ENCODE measurements at places on chromosomes 1 and 21. TPM values are rescaled to one million over a fixed set of nuclear protein-coding genes. Genes with fewer than 3 reads are reported as not detected.

- no peak for DNase-seq
- H3K4me1 ChIP-seq = no peaks in the 10 kb centered on the region
- H3K4me3 ChIP-seq = no peak overlapping the region
- no peak overlapping the region for H3K27ac ChIP-seq
Measured at GRCh38 chr1:12029720-12030339, 10.5 kb downstream of the MIIP start.

GRCh38 chr21:26067836-26068594 lies 102.6 kb downstream of the APP start:
- DNase-seq = no peak
- peak overlapping the region; percentile 82 for H3K27ac ChIP-seq
- no peaks in the 10 kb centered on the region for H3K27me3 ChIP-seq
- H3K4me3 ChIP-seq = no peak overlapping the region
- peaks cover 54% of the 10 kb centered on the region for H3K4me1 ChIP-seq

DNA sequence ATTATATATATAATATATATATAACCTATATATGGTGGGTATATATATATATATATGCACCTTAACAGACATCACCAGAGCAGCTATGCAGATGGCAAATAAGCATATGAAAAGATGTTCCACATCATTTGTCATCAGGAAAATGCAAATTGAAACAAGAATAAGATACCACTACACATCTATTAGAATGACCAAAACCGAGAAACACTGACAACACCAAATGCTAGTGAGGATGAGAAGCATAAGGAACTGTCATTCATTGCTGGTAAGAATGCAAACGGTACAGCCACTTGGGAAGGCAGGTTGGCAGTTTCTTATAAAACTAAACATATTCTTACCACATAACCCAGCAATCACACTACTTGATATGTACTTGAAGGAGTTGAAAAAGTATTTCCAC lies 219.8 kb upstream of the PRMT6 start:
- no peak overlapping the region for H3K27ac ChIP-seq
- no peak overlapping the region for H3K4me3 ChIP-seq
- no peaks in the 10 kb centered on the region for H3K4me1 ChIP-seq
- no peaks in the 10 kb centered on the region for H3K36me3 ChIP-seq

Gene FCGR3B
- total RNA-seq = not detected

GRCh38 chr1:36585569-36586548 lies 103.1 kb upstream of the CSF3R start:
- no peak overlapping the region for H3K27ac ChIP-seq
- DNase-seq = no peak
- H3K27me3 ChIP-seq = peaks cover 56% of the 10 kb centered on the region
- no peak overlapping the region for H3K4me3 ChIP-seq
- H3K4me1 ChIP-seq = peaks cover 7% of the 10 kb centered on the region

Gene KPNA6
- total RNA-seq = 68.7 TPM

DNA sequence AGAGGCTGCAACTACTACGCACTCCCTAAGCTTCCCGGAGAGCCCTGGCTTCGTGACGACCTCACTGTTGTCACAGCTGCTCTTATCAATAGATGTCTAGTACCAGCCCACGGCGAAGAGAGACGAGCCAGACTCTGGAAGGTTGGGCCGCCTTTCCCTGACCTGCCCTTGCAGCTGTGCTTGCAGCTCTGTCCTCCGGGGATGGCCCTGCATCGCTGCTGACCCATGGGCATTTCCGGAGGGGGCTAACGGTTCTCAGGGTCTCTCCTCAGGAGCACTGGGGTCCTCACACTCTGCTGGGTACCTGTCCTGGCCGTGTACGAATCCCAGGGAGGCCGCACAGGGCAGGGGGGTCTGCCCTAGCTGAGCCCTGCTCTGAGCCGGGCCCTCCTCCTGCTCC lies 93.8 kb upstream of the COL6A1 start:
- H3K27me3 ChIP-seq = peaks cover 17% of the 10 kb centered on the region
- no peaks in the 10 kb centered on the region for H3K36me3 ChIP-seq
- no peak for DNase-seq
- no peak overlapping the region for H3K27ac ChIP-seq
- peaks cover 29% of the 10 kb centered on the region for H3K4me1 ChIP-seq
- H3K4me3 ChIP-seq = no peak overlapping the region

Gene FAM163A
- 10.1 TPM for total RNA-seq

- H3K4me3 ChIP-seq = no peak overlapping the region
- no peak for DNase-seq
- H3K36me3 ChIP-seq = peaks cover 2% of the 10 kb centered on the region
- peaks cover 23% of the 10 kb centered on the region for H3K27me3 ChIP-seq
Measured at GRCh38 chr21:42092771-42093170, 21.7 kb downstream of the UMODL1 start.

Gene INSRR
- total RNA-seq = 0.45 TPM

DNA sequence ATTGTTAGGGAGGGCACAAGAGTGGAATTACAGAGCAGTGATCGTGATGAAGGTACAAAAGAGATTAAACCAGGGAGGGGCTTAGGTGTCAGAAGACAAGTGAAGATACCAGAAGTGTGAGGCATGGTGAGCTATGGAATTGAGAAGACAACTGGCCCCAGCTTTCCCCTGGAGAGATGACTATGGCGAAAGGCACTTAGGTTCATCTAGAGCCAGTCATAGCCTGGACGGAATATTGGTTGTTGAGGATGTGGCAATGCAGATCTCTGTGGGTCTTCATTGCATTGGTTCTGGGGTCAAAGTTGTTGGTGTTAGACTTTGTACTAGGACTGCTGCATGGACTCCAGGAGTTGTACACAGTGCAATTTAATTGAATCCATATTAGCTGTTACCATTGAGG lies 115.7 kb downstream of the FASLG start:
- no peak overlapping the region for H3K27ac ChIP-seq
- H3K4me3 ChIP-seq = no peak overlapping the region
- peaks cover 18% of the 10 kb centered on the region for H3K4me1 ChIP-seq
- no peaks in the 10 kb centered on the region for H3K27me3 ChIP-seq

DNA sequence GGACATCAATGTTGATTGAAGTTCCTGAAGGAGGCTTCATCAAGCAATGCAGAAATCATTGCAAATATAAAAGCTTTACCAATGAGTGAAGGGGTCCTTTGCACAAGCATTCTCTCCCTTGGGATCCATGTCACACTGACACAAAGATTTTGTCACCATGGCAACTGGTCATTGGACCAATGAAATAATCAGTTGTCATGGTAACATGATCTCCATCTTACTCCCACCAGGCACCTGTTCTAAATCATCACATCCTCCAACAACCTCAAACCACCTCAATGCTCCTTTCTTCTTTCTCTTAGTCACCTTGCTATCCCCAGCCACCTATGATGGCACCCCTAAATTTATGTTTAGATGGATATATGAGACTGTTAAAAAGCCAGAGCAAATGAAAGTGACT lies 13.5 kb upstream of the FOXJ3 start:
- no peak overlapping the region for H3K27ac ChIP-seq
- H3K4me1 ChIP-seq = peaks cover 13% of the 10 kb centered on the region
- H3K36me3 ChIP-seq = no peaks in the 10 kb centered on the region
- peaks cover 8% of the 10 kb centered on the region for H3K27me3 ChIP-seq
- no peak for DNase-seq

- H3K4me3 ChIP-seq = no peak overlapping the region
- H3K4me1 ChIP-seq = peaks cover 15% of the 10 kb centered on the region
- no peaks in the 10 kb centered on the region for H3K27me3 ChIP-seq
- no peak for DNase-seq
Measured at GRCh38 chr1:230359992-230360668, 66.0 kb downstream of the PGBD5 start.

Gene B3GALT2
- total RNA-seq = 5.8 TPM

Gene CD2
- not detected for total RNA-seq

- no peak for DNase-seq
- H3K4me1 ChIP-seq = no peaks in the 10 kb centered on the region
- no peak overlapping the region for H3K27ac ChIP-seq
- H3K36me3 ChIP-seq = no peaks in the 10 kb centered on the region
Measured at GRCh38 chr1:106980121-106980520, 76.4 kb upstream of the PRMT6 start.

- H3K27ac ChIP-seq = no peak overlapping the region
- no peaks in the 10 kb centered on the region for H3K36me3 ChIP-seq
- peaks cover 27% of the 10 kb centered on the region for H3K4me1 ChIP-seq
Measured at GRCh38 chr1:201262963-201263608, 20.2 kb upstream of the PKP1 start.

Gene HSF2BP
- 5.1 TPM for total RNA-seq

Gene RGSL1
- total RNA-seq = not detected

GRCh38 chr21:25863031-25863430 lies 128.3 kb downstream of the GABPA start:
- H3K36me3 ChIP-seq = peaks cover 8% of the 10 kb centered on the region
- no peak overlapping the region for H3K27ac ChIP-seq

- no peaks in the 10 kb centered on the region for H3K27me3 ChIP-seq
- DNase-seq = no peak
- no peak overlapping the region for H3K4me3 ChIP-seq
- peaks cover 13% of the 10 kb centered on the region for H3K4me1 ChIP-seq
- peaks cover 26% of the 10 kb centered on the region for H3K36me3 ChIP-seq
Measured at GRCh38 chr1:200805719-200806118, 67.0 kb downstream of the CAMSAP2 start.

- no peak for DNase-seq
- peaks cover 21% of the 10 kb centered on the region for H3K4me1 ChIP-seq
- peak overlapping the region; percentile 89 for H3K27ac ChIP-seq
- H3K4me3 ChIP-seq = no peak overlapping the region
- peaks cover 17% of the 10 kb centered on the region for H3K27me3 ChIP-seq
- H3K36me3 ChIP-seq = no peaks in the 10 kb centered on the region
Measured at GRCh38 chr1:229940684-229941083, 126.4 kb upstream of the GALNT2 start.

GRCh38 chr1:221708987-221709386 lies 32.9 kb downstream of the DUSP10 start:
- H3K36me3 ChIP-seq = no peaks in the 10 kb centered on the region
- no peak for DNase-seq
- no peak overlapping the region for H3K4me3 ChIP-seq
- H3K4me1 ChIP-seq = peaks cover 10% of the 10 kb centered on the region
- no peak overlapping the region for H3K27ac ChIP-seq

DNA sequence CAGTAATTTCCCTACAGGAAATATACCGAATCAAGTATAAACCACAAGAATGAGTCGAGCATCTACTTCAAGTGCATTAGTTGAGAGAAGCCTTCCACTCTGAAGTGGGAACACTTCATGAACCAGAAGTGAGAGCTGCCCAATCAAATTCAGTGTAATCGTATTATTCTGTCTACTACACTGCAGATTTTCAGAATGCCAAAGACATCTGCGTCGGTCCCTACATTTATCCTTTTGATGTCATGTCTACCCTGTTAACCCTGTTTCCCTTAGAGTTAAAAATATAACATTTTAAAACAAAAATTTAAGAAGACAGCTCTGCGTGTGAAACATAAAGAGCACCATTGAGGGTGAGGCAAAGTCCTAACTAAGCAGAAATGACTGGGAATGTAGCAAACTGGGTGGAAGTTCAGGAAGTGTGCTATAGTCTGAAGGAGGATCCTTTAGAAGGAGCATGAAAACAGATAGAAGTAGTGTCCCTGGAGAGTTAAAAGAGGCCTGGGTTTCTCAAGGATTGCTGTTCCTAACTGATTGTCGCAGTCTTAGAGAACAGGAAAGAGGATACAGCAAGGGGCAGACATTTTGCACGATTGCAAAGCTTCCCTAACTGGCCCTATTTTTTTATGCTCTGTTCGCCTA lies 291.2 kb downstream of the PTPRC start:
- no peak for DNase-seq
- peak overlapping the region; percentile 34 for H3K4me3 ChIP-seq
- peak overlapping the region; percentile 73 for H3K27ac ChIP-seq
- peaks cover 3% of the 10 kb centered on the region for H3K36me3 ChIP-seq
- peaks cover 42% of the 10 kb centered on the region for H3K4me1 ChIP-seq
- no peaks in the 10 kb centered on the region for H3K27me3 ChIP-seq

- H3K27me3 ChIP-seq = no peaks in the 10 kb centered on the region
- no peak for DNase-seq
- H3K4me3 ChIP-seq = no peak overlapping the region
- peaks cover 17% of the 10 kb centered on the region for H3K36me3 ChIP-seq
- peaks cover 14% of the 10 kb centered on the region for H3K4me1 ChIP-seq
Measured at GRCh38 chr1:25469177-25469576, 38.5 kb downstream of the MACO1 start.

Gene NAXE
- 99.1 TPM for total RNA-seq

Gene TPM3
- total RNA-seq = 197 TPM

GRCh38 chr1:82279241-82279640 lies 478.5 kb downstream of the ADGRL2 start:
- H3K4me1 ChIP-seq = no peaks in the 10 kb centered on the region
- no peak for DNase-seq
- no peak overlapping the region for H3K27ac ChIP-seq
- H3K27me3 ChIP-seq = no peaks in the 10 kb centered on the region

Gene CDC14A
- total RNA-seq = 19.5 TPM

- H3K27me3 ChIP-seq = no peaks in the 10 kb centered on the region
- no peak overlapping the region for H3K4me3 ChIP-seq
- peaks cover 19% of the 10 kb centered on the region for H3K4me1 ChIP-seq
- H3K36me3 ChIP-seq = no peaks in the 10 kb centered on the region
Measured at GRCh38 chr1:61504852-61505390, 220.0 kb downstream of the TM2D1 start.

- H3K4me1 ChIP-seq = no peaks in the 10 kb centered on the region
- no peaks in the 10 kb centered on the region for H3K36me3 ChIP-seq
- H3K27ac ChIP-seq = no peak overlapping the region
- DNase-seq = no peak
- H3K4me3 ChIP-seq = no peak overlapping the region
Measured at GRCh38 chr1:93056214-93056613, 22.9 kb upstream of the MTF2 start.

DNA sequence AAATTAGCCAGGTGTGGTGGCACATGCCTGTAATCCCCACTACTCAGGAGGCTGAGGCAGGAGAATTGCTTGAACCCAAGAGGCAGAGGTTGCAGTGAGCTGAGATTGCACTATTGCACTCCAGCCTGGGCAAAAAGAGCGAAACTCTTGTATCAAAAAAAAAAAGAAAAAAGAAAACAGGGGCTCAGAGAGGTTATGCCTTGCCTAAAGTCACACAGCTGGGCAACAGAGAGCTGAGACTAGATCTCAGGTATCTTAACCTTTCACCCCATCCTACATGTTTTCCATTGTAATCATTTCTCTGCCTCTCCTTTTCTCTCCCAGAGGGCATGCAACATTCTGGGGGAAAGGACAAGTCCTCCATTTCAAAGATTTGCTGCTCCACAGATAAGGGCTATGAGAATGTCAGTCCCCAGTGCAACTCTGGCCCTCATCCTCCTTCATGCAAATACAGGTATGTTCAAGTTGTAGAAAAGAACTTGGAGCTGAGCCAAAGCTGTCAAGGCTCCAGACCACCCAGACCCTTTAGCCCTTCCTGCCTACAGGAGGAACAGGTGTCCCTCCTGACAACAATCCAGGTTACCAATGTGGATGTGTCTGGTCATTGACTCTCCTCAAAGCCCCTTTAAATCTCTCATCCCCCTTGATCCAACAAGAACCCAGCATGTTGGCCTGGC lies 6.9 kb downstream of the SLC9A1 start:
- peaks cover 71% of the 10 kb centered on the region for H3K4me1 ChIP-seq
- peak overlapping the region; percentile 83 for H3K27ac ChIP-seq
- no peak overlapping the region for H3K4me3 ChIP-seq
- H3K36me3 ChIP-seq = no peaks in the 10 kb centered on the region
- no peak for DNase-seq

DNA sequence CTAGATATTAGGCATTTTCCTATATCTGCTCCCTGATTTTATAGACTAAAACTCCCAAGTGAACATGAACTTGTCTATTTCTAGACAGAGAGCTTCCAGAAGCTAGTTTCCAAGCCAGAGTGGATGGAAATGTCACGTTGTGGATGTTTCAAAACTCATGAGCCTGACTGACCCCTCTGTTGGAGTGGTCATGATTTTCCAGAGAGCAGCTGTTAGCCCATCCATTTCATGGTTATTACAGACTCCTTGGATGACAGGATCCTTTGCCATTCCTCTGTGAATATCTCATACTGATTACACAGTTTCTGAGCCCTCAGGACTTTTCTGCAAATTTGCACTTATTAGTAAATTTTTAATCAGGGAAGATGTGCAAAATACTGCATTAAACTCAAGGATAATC lies 76.8 kb upstream of the ATF3 start:
- no peak overlapping the region for H3K27ac ChIP-seq
- DNase-seq = no peak
- H3K27me3 ChIP-seq = no peaks in the 10 kb centered on the region

Measured in mesothelial cell of epicardium (in vitro differentiated cells).